ENCODE measurements at places on chromosomes 4 and X.

DNA sequence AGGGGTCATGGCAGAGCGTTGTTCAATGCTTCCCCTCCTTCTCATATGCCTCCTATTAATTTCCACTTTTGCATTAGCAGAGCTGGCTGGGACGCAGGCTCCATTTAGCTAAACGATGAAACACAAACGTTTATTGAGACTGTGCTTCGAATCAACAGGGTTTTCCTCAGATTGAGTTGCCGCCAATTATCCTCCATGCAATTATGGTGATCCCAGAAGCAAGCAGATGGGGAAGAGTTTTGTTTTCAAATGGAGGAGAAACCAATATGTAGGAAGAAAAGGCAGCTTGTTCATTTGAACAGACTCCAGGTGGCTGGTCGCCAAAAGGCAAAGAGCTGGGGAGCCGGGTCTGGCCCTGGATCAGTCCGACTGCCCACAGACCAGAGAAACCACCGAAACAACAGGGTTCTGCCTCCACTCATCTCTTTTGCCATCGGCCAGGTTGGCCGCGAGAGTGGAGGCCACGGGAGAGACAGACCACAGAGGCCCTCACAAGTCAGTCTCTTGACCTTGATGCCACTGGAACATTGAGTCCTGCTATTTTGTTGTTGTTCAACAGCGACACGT is 184.8 kb downstream of the GBA3 start:
- DNase-seq, result no peak

- DNase-seq, result no peak
Observed at GRCh38 chr4:159150396-159150795, 47.5 kb downstream of the RAPGEF2 start.

DNA sequence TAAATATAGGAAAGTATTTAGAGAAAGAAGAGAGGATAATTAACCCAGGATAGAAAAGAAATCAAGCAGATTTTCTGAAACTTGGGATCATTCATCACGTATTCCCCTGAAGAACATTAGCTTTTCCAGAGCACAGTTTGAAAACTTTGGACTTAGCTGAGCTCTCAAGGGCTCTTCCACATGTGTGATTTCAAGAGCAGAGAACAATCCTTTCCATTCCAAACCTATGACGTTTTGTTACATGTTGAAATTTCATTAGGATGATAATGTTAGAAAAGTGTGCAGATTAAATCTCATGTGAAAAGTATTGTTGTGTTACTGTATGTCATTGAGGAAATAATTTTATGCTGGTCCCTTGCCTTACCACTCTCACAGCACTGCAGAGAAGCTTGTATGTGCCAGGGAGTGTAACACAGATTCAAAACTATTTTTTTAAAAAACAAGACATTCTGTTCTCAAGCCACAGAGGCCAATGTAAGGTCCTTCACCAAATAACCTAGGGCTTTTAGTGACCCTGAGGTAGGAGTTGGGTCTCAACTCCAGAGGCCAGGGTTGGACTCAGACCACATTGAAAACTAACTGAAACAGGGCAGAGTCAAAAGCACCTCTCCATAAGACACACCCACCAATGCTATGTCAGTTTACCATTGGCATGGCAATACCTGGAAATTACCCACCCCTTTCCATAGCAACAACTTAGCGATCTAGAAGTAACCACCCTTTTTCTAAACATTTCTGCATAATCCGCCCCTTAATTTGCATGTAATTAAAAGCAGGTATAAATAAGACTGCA is 141.3 kb downstream of the ANXA5 start:
- DNase-seq, result no peak

GRCh38 chr4:61427818-61428495 is 227.8 kb downstream of the ADGRL3 start:
- DNase-seq, result no peak

- no peak for DNase-seq
Observed at GRCh38 chr4:118869808-118870342, 18.8 kb upstream of the SYNPO2 start.

DNA sequence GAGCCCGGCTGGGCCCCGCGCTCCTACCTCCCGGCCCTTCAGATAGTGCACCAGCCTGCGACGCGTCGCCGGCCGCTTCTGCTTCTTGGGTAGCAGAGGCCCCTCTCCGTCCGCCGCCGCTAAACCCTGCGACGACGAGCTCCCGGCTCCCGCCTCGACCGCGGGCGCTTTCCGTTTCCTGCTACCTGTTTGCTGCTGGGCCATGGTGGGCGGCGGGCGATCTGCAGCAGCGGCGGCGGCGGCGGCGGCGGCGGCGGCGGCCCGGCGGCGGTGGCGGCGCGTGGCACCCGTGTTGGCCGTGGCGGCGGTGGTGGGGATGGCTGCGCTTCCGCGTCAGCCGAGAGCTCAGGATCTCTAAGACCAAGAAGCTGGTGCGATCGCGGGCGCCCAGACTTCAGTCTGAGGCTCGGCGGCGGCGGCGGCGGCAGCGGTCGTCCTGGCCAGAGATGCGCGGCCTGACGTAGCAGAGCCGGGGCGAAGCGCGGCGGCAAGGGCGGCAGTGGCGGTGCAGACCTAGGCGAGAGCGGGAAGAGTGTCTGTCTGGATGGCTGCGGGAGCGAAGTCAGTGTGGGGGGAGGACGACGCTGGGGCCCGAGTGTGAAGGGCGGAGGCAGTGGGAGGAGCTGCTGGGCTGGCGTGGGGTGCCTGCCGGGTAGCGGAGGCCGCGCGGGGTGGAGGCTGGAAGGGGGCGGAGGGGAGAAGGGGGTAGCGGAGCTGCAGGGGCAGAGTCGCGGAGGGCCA is at the start of gene DCAF12L2:
Gene DCAF12L2, minus strand, starts transcription at position 569 of the 741 bp plus-strand sequence. Its CDS starts 365 bp downstream, at position 204.
- peak; percentile 15 for DNase-seq

GRCh38 chrX:47358387-47359065 is 11.9 kb upstream of the ZNF157 start:
- no peak for DNase-seq

GRCh38 chr4:6095023-6095752 is 77.0 kb upstream of the C4orf50 start:
- DNase-seq, result no peak

GRCh38 chr4:76214177-76214675 is 602 bp upstream of the SCARB2 start:
- no peak for DNase-seq

- DNase-seq, result no peak
Observed at GRCh38 chr4:184019076-184019475, 114.0 kb downstream of the STOX2 start.
